ENCODE measurements at places on chromosomes 7 and 10. TPM values are rescaled to one million over a fixed set of nuclear protein-coding genes. Genes with fewer than 3 reads are reported as not detected.

DNA sequence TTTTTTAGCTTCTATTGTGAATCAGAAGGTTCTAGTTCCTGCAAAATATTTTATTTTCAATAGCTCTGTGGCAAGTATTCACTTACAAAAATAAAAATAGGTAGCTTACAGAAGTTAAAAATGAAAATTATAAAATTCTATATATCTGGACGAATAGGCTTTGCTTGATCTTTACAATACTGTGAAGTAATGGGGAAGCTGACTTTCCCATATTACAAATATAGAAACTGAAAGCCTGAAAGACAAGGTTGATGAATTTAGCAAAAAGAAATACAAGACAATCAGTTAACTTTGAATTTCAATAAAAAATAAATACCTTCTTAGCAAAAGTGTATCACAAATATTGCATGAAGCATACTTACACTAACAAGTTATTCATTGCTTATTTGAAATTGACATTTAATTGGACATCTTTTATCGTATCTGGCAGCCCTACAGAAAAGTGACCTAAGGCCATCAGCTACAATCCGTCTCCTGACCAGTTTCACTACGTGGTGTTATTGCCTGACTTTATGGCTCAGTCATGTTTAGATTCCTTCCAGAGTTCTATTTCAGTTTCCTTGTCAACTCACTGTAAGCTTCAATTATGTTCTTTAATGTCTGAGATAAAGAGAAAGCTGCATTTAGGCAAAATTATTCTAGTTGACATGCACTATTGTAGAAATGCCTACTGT, 310.5 kb upstream of the HGF start:
- no peak for DNase-seq

DNA sequence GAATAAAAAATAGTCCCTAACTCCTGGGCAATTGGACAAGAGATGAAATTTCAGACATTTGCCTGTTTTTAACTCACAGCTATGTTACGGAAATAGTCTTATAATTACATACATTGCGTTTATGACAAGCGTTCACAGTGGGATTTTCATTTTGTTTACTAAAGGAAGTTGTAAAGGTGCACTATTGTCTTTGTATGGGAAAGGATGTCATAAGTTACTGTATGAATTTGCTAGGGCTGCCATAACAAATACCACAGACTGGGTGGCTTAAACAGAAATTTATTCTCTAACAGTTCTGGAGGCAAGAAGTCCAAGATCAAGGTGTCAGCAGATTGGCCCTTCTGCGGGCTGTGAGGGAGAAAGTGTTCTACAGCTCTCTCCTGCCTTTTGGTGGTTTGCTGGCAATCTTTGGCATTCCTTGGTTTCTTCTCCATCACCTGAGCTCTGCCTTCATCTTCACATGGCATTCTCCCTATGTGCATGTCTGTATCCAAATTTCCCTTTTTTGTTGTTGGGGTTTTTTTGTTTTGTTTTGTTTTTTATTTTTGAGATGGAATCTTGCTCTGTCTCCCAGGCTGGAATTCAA, 5.6 kb downstream of the NFE2L3 start:
- DNase-seq: no peak

GRCh38 chr7:30165590-30165989, 30.8 kb downstream of the MTURN start:
- DNase-seq: no peak

- DNase-seq: no peak
These were observed 4.6 kb downstream of the HECW1 start for GRCh38 chr7:43117095-43117494.

DNA sequence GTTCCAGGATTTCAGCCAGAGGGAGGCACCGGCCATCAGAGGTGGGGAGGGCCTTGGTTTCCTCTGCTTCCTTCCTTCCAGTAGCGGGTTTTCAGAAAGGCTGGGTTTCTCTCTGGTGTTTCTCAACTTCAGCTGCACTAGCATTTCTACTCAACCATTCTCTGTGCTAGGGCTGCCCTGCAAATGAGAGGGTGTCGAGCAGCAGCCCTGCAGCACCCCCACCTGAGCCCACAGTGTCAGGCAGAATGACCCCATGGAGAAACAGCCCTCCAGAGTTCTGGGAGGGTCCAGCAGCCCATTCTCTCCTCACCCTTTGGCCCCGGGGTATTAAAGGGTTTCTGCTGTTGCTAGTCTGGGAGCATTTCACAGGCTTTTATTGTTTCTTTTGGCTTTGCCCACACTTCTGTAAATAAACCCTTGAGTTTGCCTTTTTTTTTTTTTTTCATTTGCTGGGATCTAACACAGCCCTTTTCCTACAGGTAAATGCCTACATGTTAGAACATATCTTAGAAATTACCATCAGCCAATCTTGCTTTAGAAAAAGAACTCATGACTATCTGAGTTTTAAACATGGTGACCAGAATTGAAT, 151.5 kb upstream of the VIPR2 start:
- DNase-seq: no peak

DNA sequence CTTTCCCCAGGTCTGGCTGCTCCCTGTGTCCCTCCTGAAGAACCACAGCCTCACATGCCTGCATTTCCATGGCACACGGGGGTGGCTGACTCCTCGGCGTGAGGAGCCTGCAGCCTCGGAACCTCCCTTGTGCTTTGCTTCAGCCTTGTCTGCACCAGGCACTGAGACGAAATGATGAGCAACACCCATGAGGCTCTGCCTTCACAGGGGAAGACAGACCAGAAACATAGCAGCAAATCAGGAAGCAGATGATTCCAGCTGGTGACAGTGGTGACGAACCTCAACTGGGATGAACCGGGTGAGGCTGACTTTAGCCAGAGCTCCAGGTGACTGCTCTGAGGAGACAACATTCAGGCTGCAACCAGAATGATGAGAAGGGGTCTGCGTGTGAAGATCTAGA, 84.5 kb upstream of the SMNDC1 start:
- no peak for DNase-seq

GRCh38 chr10:88106366-88106765, 242.9 kb downstream of the PTEN start:
- DNase-seq: no peak

GRCh38 chr10:49310460-49310859, 11.5 kb downstream of the C10orf71 start:
- DNase-seq: no peak

DNA sequence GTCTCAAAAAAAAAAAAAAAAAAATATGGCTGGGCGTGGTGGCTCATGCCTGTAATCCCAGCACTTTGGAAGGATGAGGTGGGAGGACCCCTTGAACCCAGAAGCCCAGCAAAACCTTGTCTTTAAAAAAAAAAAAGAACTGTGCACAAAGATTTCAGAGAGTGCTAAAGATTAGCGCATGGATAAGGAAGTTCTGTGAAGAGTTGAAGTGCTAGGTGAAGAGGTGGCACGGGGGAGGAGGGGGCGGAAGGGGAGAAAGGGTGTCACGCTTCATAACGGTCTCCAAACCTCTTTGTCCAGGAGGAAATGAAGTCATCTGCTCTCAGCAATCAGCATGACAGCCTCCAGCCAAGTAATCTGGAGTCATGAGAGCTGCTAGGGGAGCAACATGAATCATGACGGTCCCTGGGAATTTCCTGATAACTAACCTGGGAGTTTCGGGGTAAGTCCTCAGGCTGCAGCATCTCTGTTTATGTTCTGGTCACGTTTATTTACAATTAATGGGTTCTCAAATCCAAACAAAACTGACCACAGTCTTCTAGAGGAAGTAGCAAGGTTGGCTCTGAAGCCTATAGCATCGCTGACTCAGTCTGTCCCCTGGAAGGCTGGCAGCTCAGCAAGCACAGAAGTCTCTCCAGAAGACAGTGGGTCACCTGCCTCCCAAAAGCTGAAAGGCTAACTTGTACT, 1.9 kb upstream of the PLAU start:
- DNase-seq: no peak

DNA sequence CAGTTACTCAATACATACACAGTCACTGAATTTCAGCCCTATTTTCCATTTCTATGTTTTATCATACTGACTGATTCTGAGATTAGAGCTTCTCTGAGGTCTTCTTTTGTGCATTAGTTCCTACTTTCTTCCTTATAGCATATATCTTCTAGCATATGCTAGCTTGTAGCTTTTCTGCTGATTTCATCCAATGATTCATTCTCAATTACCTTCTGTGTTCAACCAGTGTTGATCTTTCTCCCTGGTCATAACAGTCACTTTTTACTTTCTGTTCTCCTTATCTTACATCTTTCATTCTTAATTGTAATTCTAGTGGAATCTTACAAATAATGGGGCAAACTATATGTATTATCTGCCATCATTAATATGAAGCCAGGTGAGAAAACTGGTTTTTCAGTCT, 159.5 kb upstream of the HGF start:
- DNase-seq: no peak

GRCh38 chr10:113216102-113216501, 266.1 kb downstream of the TCF7L2 start:
- no peak for DNase-seq

- DNase-seq: no peak
These were observed 10.9 kb downstream of the PARP12 start for GRCh38 chr7:140051820-140052219.

DNA sequence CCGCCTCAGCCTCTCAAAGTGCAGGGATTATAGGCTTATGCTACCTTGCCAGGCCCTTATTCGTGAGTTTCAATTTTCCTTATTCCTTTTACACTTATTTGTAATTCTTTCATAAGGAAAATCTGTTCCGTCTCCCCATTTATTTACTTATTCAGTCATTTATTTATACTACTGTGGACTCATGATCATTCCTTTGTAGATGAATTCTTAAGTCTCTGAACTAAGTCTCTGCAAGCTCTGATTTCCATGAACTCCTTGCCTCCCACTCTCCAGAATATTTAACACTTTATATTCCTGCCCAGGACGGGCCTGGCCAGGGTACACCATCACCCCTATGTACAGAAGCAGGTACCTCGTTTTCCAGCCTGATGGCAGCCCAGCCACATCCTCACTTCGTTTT, 39.4 kb downstream of the PFKFB3 start:
- no peak for DNase-seq

DNA sequence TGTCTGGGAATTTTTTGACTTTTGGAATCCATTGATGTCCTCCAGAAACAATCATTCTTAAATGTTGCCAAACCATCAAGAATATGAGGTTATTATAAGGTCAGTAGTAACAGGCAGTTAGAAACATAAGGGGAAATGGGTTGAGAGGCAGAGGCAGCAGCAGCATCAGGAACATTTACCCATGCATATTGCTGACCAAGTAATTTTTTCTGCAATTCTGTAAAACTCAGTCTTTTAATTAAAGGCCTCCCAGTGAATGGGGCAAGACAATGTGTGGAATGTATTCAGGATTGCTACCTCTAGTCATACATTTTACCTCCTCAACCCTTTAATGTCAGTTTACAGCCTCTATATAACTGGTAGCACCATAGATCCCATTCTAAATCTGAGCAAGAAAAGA, 66.5 kb upstream of the SKAP2 start:
- DNase-seq: no peak

- DNase-seq: no peak
These were observed 24.3 kb downstream of the CDH23 start for GRCh38 chr10:71421075-71421434.

- no peak for DNase-seq
These were observed 8.6 kb upstream of the TMEM229A start for GRCh38 chr7:124041439-124041838.

DNA sequence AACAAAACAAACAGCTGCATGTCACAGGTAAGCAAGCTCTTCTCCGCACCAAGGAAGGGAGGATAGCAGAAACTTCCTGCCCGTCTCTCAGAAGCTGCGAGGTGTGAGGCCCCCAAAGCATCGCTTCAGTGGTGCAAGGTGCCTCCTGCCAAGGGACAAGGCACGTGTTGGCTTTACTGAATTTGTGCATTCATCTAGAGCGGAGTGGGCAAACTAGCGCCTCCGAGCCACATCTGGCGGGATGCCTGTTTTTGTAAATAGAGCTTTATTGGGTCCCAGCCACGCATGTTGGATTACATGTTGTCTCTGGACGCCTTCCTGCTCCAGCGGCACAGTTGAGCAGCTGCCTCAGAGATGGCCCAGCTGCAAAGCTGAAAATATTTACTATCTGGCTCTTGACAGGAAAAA, 27.7 kb downstream of the PHYH start:
- no peak for DNase-seq

DNA sequence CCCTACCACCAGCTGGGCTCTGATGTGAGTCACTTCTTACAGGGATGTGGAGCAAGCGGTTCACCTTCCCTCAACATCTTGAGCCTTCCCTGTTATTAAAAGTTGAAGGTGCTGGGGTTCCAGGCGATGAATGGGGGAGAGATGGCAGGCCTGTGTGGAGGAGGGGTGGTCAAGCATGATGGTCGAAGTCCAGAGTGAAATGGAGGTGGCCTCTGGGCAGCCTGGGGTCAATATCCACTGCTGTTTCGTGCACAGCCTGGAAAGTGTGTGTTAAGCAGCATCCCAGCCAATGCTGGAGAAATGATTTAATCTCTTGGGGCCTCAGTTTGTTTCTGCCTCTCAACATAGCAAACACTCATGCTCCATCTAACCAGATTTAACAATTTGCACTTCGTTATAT, 33.7 kb upstream of the DMBT1 start:
- DNase-seq: no peak

DNA sequence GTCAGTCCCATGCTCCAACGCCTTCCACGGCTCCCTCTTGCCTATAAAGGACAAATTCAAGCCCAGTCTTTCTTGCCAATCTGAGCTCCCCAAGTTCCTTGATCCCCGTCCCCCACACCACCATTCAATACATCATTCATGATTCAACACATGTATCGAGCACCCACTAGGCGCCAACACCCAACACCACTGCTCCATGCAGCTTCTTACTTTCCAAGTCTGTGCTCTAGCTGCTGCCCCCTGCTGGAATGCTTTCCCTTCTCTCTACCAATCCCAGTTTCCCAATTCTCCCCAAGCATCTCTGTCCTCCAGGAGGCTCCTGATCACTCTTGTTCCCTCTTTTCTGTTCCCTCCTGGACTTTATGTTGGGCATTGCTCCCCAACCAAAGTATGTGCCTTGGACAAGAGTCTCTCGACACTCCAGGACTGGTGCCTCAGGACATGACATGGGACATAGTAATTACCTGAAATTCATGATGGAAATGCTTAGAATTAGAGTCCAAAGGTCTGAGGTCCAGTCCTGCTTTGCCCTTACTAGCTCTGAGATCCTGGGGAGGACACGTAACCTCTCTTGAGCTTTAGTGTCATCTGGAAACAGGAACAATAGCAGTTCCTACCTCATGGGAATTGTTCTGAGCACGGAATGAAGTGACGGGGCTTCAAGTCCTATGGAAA, 172.7 kb downstream of the NEURL1 start:
- DNase-seq: no peak

GRCh38 chr7:141409801-141410329, 141.3 kb upstream of the AGK start:
- DNase-seq: no peak

Gene ENO4
- polyA plus RNA-seq: 0.15 TPM

Gene ACTL6B
- polyA plus RNA-seq: 1.7 TPM

Gene HOXA9
- 0.09 TPM for polyA plus RNA-seq

Gene RADIL
- polyA plus RNA-seq: 11.2 TPM

Gene RNF32
- polyA plus RNA-seq: 1.2 TPM

Gene CCDC172
- polyA plus RNA-seq: not detected

Gene GPC2
- polyA plus RNA-seq: 0.59 TPM

Gene FBXL13
- 0.47 TPM for polyA plus RNA-seq

Gene AZGP1
- 362 TPM for polyA plus RNA-seq

Gene HABP2
- 34.9 TPM for polyA plus RNA-seq

Gene UPK3BL2
- 20.3 TPM for polyA plus RNA-seq

Gene TAF6
- polyA plus RNA-seq: 39.6 TPM
